D721Med (cell line): ENCODE measurements at places on chromosomes 1 and 21.

DNA sequence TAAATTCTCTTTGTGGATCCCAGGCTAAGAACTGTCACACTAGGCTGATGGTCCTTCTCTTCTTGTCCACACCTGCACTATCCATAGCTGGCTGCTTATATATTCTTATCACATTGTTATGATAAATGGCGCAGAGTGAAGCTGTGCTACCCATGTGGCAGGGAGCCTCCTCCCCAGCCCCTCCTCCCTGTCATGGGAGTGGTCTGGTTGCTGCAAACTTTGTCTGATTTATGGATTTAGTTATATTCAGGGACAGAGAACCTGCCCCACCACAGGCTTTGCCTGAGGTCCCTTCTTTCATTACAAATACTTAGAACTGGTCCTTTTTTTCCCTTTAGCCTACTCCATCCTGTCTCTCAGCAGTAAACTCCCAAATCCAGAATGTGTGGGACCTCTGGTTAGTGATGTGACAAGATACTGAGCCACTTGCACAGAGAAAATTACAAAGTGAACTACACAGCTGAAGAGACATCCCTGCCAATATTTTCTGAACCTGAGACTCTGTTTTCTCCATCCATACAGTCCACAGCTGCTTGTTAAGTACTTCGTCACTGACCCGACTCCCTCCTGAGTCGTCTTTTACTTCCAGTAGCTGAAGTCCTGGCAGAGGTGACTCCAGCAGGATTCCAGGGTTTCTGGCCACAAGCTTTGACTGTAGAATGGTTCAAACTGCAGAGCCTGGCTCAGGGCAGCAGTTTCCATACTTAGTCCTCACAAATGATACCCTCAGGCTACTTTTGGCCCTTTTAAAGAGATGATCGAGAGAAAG is 37.6 kb downstream of the PTGFRN start:
- no peak for DNase-seq

DNA sequence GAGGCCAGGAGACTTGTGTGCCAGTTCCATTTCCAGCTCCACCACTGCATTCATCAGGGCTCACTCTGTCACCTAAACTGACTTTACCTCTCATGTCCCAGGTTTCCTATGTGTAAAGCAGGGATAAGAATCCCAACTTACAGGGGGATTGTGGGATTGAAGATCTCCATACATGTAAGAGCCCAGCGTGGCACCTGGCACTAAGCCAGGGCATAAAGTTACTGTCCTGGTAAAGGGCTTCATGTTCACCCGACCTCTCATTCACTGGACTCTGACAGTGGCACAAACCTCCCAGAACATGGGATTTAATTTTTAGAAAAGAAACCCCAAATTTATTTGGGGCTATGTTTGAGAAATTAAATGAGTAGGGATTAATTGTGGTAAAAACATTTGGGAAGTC is 8.9 kb upstream of the IGFN1 start:
- DNase-seq: no peak

- no peak for DNase-seq
Observed at GRCh38 chr1:119112244-119112643, 28.2 kb downstream of the WARS2 start.

DNA sequence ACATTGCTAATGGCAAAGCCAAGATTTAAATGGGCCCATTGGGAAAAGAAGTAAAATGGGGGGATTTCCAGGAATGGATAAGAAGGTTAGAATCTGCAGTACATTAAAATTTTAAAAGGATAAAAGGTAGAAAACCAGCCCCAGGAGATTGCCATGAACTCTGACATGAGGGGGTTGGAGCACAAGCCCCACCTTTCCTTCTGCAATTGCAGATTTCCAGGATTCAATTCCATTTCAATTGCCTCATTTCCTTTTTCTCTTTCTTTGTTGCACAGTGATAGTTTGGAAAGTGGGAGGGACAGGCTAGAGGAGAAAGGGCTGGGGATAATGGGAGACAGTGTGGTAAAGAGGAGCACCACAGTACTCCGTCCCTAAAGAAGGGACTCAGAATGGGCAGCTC is 238.5 kb upstream of the RAB4A start:
- no peak for DNase-seq

DNA sequence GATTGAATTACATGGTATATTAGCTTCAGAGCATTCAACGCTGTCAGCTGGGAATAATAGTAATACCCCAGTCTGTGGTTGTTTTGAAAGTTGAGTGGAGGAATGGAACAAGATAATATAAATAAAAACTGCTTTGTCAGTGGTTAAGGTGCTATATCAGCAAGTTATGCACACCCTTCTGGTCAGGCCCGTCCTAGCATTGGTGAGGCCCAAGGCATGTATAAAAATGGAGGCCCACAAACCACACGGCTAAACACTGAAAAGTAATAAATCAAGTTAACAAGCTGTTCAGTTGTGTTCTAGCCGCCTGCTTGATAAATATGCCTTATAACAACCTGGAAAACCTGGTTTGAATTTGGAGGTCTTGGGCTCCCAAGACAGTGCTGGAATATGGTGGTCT is 77.4 kb downstream of the PSMG1 start:
- DNase-seq: no peak

GRCh38 chr1:205535866-205536758 is 31.6 kb downstream of the CDK18 start:
- DNase-seq: no peak

DNA sequence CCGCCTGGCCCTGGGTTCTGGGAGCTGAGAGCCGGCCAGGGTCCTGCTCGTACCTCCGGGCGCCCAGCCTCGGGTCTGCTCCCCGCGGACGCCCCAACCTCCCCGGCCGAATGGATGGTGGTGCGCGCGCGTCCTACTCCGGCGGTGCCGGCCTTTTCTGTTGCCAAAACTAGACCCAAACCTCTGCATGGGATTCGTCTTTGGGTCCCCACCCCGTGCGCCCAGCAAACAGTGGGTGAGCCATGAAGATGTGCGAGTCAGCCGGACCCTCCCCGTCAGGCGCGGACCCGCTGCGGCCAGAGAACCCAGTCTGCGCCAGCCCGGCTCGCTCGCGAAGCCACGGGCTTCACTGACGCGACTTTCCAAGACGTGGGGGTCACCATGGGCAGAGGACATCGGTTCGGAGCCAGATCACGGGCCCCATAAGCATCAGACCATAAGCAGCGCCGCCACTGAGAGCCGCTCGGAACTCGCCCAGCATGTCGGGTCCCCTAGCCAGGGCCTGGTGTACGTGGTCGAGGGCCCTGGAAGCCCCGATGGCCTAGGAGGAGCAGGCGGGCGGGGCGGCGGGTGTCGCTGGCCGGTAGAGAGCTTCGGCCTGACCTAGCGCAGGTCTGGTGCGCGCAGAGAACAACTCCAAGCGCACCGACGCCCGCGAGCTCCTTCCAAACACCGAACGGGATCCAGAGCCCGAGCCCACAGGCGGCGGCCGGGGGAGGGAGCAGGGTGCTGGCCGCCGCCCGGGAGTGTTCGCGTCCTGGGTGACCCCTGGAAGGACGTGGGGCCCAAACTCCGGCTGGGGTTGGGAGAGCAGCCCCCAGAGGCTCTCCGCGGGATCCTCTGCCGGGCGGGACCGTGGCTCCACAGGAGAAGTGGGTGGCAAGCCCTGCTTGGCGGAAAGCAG is 1.0 kb upstream of the TP73 start:
- DNase-seq: no peak

- no peak for DNase-seq
Observed at GRCh38 chr1:206590025-206590758, 22.1 kb downstream of the EIF2D start.

DNA sequence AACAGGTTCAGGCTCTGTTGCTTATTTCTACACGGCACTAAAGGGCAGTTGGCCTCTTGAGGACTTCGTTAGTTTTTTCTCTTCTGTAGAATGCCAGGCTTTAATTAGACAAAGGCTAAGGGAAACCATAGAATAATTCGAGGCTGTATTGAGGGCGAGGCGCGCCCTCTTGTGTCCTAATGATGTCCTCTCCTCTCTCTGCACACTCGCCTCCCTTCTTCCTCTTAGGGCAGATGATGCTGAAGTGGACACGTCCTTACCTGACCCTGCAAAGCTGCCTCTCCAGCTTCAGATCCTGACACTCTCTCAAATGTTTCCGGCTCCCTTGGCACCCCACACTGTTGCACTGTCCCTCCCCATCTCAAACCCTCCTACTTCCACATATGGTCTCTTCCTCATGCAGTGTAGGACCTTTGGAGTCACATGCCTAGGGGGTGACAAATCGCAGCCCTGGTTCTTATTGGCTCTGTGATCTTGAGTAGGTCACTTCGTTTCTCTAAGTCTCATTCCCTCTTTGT is 1.9 kb upstream of the ZSCAN20 start:
- peak; percentile 72 for DNase-seq

DNA sequence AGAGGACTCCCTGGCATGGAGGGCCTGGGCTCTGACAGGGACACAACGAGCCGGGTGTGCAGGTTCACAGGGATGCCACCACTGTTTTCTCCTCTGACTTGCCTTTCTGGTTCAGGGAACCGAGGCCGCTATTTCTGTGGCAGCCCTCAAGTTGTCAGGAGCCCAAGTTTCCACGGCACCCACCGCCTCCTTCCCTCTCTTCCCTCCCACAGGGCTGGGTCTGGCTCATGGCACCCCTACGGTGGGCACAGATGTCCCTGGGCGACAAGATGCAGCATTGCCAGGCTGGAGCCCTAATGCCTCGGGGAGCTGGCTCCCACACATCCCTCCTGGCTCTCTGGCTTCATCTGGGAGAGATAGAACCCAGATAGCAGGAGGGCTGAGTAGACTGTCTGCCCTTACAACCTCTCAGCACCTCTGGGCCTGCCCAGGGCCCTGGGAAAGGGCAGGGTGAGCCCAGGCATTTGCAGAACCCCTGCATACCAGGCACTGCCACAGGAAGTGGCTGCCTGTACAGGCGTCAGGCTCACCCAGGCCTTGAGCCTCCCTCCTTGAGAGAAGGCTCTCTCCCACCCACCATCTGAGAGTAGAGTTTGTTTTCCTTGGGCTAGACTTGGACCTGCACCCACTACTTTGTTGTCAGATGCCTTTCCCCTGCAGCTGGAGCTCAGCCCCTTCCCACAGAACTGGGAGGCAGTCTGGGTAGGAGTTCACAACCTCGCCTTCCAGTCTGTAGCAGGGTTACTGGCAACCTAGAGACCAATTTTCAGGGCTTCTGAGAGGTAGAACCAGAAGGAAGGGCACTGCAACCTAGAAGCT is 20.5 kb downstream of the KCNC4 start:
- no peak for DNase-seq

DNA sequence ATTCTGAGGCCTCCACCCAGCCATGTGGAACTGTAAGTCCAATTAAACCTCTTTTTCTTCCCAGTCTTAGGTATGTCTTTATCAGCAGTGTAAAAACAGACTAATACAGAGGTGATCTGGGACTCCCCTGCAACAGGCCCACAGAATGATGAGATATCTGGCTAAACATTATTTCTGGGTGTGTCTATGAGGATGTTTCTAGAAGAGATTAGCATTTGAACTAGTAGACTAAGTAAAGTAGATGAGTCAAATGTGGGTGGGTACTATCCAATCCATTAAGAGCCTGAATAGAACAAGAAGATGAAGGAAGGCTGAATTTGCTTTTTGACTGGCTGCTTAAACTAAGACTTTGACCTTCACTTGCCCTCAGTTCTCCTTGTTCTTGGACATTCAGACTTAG is 396.5 kb upstream of the LRRC7 start:
- DNase-seq: no peak

GRCh38 chr1:980137-980571 is 1.7 kb downstream of the PERM1 start:
- no peak for DNase-seq

GRCh38 chr1:98059620-98060019 is 138.8 kb upstream of the DPYD start:
- DNase-seq: no peak

- DNase-seq: no peak
Observed at GRCh38 chr1:59549903-59550302, 253.0 kb downstream of the FGGY start.

GRCh38 chr1:182552527-182552926 is 36.5 kb downstream of the RNASEL start:
- DNase-seq: no peak

DNA sequence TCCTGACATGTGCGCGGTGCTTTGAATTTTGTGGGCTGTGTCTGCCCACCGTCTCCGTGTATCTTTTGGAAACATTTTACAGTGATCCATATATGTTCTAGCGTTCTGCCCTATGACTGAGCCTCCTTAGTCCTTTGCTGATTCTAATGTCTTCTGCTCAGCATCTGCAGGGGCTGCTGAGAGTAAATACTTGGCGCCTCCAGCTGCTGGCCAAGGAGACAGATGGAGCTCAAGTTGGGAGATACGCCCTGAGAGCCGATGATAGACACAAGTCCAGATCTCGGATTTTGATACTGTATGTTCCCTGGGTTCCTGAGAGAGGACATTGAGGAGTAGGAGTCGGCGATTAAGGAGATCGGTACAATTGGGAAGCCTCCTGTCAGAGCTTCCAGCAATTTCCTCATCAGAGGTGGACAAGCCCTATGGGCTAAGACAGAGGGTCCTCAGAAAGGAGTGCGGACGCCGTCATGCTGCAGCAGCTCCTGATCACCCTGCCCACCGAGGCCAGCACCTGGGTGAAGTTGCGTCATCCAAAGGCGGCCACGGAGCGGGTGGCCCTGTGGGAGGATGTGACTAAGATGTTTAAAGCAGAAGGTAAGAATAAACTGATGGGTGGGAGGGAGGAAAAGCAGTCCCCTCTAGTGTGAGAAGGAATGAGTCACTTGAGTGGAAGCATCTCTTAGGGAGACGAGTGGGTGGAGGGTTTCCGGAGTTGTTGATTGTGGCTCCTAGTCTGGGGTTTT is 390 bp downstream of the ZFP69B start:
- DNase-seq: no peak

DNA sequence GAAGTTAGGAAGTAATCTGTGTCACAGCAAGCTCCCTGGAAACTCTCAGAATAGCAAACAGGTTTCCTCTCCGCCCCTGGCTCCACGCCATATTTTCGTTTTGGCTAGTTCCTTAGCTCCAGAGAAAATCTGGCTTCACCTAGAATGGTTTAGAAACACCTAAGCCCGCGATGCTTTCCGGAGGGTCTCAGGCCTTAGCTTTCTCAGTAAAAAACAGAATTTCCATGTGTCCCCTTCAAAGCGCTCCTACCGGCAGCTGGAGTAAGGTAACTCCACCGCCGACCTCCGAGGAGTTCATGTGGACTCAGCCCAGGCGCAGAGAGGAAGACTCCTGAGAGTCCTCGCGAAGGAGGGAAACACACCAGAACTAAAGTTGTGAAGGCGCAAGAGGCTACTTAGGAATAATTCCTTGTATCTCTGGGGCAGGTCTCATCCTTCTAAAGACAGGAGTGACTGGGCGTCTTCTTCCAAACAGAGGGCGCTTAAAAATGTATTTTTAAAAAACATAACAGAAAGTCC is 406 bp downstream of the KIAA0040 start:
- DNase-seq: no peak

DNA sequence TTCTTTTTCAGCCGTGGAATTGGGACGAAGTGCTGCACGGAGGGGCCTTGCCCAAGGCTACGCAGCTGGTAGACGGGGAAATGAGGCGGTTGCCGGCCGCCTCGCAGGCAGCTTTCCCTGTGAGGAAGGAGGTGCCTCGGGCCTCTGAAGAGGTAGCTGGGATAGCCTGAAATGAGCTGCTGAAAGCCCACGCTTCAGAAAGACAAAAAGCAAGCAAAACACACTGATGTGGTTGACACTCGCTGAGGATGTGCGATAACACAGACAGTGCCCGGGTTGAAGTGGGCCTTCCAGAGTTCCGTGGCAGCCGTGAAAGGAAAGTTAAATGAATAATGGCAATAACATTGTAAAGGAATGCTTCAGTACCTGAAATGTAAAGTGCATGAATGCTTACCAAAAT is 47.2 kb downstream of the S1PR1 start:
- DNase-seq: no peak
